ENCODE measurements at places on chromosomes 4 and X.

- H3K27me3 ChIP-seq = no peaks in the 10 kb centered on the region
- no peaks in the 10 kb centered on the region for H3K4me1 ChIP-seq
- DNase-seq = no peak
- no peaks in the 10 kb centered on the region for H3K36me3 ChIP-seq
- no peak overlapping the region for H3K27ac ChIP-seq
These were observed 8.9 kb upstream of the IRAK1 start for GRCh38 chrX:154028502-154029184.

DNA sequence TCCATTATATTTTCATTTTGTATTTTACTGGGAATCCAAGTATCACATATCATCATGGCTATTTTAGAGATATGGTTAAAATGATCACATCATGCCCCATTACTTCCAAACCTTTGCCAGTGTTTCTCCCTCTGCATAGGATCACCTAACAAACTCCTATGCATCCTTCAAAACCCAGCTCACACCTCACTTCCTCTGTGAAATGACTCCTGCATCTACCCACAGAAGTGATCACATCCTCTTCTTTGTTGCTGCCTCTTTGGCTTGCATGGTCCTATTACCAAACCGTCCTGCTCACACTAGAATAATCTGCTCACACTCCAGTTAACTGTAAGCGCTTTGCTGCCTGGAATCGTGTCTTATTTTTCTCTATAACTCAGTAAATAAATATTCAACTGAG lies 74.7 kb upstream of the C4orf50 start:
- no peaks in the 10 kb centered on the region for H3K4me1 ChIP-seq
- H3K4me3 ChIP-seq = no peak overlapping the region
- no peak for DNase-seq
- no peak overlapping the region for H3K27ac ChIP-seq
- no peaks in the 10 kb centered on the region for H3K27me3 ChIP-seq
- H3K36me3 ChIP-seq = no peaks in the 10 kb centered on the region

GRCh38 chr4:184287697-184288255 lies 70.1 kb upstream of the ENPP6 start:
- DNase-seq = peak; percentile 30
- no peak overlapping the region for H3K4me3 ChIP-seq
- peaks cover 36% of the 10 kb centered on the region for H3K4me1 ChIP-seq
- H3K27me3 ChIP-seq = no peaks in the 10 kb centered on the region
- H3K27ac ChIP-seq = no peak overlapping the region

DNA sequence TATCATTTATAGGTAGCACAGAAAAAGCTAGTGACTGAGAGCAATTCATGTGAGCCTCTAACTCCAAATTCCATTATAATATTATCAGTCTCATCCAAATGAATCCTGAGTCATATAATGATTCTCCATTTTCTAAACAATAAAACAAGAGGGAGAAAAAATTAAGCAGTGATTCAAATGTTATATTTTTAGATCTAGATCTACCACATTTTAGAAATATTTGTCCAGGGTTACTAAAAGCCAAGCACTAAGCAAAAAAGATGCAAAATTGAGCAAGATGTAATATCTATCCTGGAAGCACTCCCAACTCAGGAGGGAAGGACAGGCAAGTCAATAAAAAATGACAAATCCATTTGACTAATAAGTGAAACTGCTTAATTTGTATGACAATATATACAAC lies 172.8 kb downstream of the FBXW7 start:
- H3K4me3 ChIP-seq = no peak overlapping the region
- no peaks in the 10 kb centered on the region for H3K36me3 ChIP-seq
- peaks cover 9% of the 10 kb centered on the region for H3K4me1 ChIP-seq
- DNase-seq = no peak

DNA sequence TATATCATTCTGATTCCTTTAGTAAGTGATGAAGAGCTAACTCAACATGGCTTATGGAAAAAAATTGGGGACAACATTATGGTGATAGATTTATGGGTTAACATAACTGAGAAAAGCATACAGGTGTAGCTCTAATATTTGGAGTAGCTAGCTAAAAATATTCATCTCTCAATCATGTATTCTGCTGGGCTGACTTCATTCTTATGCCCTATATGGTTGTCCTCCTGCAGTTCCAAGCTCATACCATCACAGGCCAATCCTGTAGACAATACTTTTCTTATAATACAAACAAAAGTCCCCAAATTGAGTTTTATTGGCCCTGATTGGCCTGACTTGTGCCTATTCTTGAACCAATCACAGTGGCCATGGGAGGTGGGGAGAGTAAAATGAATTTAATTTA lies 6.7 kb upstream of the FAM241A start:
- no peak overlapping the region for H3K4me3 ChIP-seq
- H3K27ac ChIP-seq = no peak overlapping the region
- no peaks in the 10 kb centered on the region for H3K36me3 ChIP-seq
- H3K27me3 ChIP-seq = no peaks in the 10 kb centered on the region
- no peaks in the 10 kb centered on the region for H3K4me1 ChIP-seq

DNA sequence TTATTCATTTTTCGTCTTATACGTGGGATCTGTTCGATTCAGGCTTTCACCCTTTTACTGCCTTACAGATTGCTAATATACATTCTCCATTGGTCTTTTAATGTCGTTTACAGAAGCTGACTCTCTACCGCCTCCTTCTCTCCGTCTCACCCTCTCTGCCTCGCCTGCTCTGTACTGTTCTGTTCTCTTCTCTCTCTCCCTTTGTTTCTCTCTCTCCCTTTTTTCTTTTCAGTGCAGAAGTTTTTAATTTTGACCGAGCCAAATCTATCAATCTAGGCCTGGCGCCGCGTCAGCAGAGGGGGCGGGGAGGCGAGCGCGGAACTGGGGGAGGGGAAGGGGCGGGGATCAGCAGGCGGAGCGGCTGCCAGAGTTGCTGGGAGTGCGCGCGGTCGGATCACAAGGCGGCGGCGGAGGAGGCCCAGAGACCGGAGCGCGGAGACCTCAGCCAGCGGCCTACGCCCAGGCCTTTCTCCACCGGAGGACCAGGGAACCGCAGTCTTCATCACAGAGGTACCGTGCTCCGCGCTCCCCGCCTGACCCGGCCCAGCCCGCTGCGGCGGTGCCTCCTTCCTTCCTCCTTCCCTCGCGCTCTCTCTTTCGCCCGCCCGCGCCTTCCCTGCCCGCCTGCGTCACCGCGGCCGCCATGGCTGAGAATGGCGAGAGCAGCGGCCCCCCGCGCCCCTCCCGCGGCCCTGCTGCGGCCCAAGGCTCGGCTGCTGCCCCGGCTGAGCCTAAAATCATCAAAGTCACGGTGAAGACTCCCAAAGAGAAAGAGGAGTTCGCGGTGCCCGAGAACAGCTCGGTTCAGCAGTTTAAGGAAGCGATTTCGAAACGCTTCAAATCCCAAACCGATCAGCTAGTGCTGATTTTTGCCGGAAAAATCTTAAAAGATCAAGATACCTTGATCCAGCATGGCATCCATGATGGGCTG lies at the start of gene UBQLN2:
UBQLN2 (plus strand) TSS at position 397 of the 931 bp plus-strand sequence; CDS start at position 644, 247 bp downstream.
- H3K27ac ChIP-seq = peak within 1 kb of the TSS; percentile 92
- no peaks in the 10 kb centered on the region for H3K36me3 ChIP-seq
- H3K4me1 ChIP-seq = peaks cover 15% of the 10 kb centered on the region
- no peaks in the 10 kb centered on the region for H3K27me3 ChIP-seq
- DNase-seq = peak; percentile 82

GRCh38 chrX:23908219-23909004 lies 606 bp downstream of the CXorf58 start:
- H3K4me3 ChIP-seq = peak overlapping the region; percentile 48
- peaks cover 15% of the 10 kb centered on the region for H3K4me1 ChIP-seq
- no peaks in the 10 kb centered on the region for H3K27me3 ChIP-seq

- no peak overlapping the region for H3K27ac ChIP-seq
- H3K4me1 ChIP-seq = no peaks in the 10 kb centered on the region
- DNase-seq = peak; percentile 47
- H3K27me3 ChIP-seq = no peaks in the 10 kb centered on the region
These were observed 11.0 kb upstream of the EIF4E start for GRCh38 chr4:98939892-98940298.

DNA sequence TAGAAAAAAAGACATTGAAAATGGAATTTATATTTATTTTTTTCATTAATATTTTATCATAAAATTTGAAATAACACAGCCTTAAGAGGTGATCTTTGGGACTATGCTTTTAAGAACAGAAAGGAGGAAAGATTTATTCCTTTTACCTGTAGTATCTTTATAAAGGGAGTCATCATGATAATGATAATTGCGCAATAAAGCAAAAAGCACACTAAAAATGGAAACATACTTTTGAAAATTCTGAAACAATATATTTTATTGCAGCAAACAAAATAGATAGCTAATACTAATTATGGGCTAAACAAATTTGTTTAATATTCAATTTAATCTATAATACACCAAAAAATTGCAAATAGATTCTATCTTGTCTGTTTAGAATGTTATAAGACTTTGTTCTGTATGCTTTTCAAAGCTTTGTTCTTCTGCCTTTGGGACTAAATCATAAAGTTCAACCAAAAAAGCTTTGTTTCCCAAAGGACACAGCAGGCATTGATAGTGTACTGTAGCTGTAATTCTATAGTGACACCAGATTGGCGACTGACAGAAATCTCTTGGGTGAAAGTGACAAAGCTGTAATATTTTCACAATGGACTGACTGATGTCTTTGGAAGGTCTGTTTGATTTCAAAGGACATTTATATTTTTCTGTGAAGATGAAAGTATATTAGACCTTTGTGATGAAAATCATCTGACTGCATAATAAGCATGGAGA lies 2156.6 kb upstream of the TENM3 start:
- DNase-seq = no peak
- H3K4me3 ChIP-seq = no peak overlapping the region
- no peaks in the 10 kb centered on the region for H3K4me1 ChIP-seq
- no peaks in the 10 kb centered on the region for H3K27me3 ChIP-seq

- H3K36me3 ChIP-seq = no peaks in the 10 kb centered on the region
- H3K27me3 ChIP-seq = peaks cover 4% of the 10 kb centered on the region
- H3K27ac ChIP-seq = no peak overlapping the region
- H3K4me1 ChIP-seq = peaks cover 11% of the 10 kb centered on the region
- H3K4me3 ChIP-seq = no peak overlapping the region
These were observed 2.2 kb downstream of the NEXMIF start for GRCh38 chrX:74922922-74923543.

- no peak overlapping the region for H3K4me3 ChIP-seq
- no peak overlapping the region for H3K27ac ChIP-seq
- no peaks in the 10 kb centered on the region for H3K27me3 ChIP-seq
- no peaks in the 10 kb centered on the region for H3K4me1 ChIP-seq
- no peak for DNase-seq
These were observed 69.6 kb downstream of the ENPP6 start for GRCh38 chr4:184147858-184148737.

DNA sequence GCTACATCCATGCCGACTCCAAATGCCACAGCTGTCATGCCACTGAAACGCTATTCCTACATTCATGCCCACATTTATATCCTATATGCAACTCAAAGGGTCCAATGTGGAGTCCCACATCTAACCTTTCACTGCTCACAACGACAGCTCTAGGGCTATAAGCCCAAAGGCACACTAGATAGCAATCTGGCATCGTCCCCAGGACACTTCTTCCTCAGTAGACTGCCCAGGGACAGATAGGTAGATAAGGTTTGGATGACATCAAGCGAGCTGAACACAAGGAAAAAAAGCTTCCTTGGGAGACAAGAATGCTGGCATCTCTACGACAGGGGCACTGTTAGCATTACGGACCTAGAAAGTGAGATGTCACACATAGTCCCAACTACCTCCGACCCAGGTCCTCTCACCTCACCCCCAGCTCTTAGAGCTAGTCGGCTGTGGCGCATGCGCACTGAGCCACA lies 685 bp downstream of the RAB9B start:
- no peaks in the 10 kb centered on the region for H3K36me3 ChIP-seq
- peak; percentile 76 for DNase-seq
- H3K4me3 ChIP-seq = peak overlapping the region; percentile 71
- peaks cover 4% of the 10 kb centered on the region for H3K4me1 ChIP-seq

- H3K4me1 ChIP-seq = peaks cover 4% of the 10 kb centered on the region
- DNase-seq = peak; percentile 73
- no peaks in the 10 kb centered on the region for H3K36me3 ChIP-seq
- H3K27me3 ChIP-seq = no peaks in the 10 kb centered on the region
- peak overlapping the region; percentile 77 for H3K27ac ChIP-seq
These were observed 674 bp upstream of the DIAPH2 start for GRCh38 chrX:96683997-96684338.

DNA sequence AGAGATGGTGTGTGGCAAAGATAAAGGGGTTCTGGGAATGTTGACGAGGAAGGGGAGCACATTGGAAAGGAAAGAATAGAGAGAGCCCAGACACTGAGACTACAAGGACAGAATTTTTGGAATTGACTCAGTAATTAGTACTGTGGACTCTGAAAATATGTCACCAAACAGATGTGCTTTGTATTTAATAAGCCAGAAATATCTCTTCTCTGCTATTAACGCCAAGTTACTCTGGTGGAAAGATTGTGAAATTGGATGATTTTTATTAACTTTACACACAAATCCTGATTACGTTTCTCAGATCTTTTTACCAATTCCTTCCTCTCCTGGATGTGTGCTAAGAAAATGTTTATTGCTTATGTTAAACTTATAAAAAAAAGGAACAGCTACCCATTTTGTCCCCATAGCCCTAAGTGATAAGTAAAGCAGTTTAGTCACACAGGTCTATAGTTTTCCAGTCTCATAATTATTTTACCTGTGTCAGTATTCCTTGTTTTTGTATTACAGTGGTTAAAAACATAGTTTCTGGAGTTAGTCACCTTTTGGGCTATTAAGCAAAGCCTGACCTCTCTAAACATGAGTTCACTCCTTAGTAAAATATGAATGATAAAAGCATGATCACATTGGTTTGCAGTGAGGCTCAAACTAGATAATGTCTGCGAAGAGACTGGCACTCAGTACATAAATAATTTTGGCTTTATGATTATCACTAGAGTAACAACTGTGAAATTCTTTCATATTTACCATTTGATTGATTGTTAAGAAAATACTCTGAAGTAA lies 1068.3 kb downstream of the STIM2 start:
- H3K4me1 ChIP-seq = no peaks in the 10 kb centered on the region
- H3K27ac ChIP-seq = no peak overlapping the region
- no peaks in the 10 kb centered on the region for H3K27me3 ChIP-seq
- H3K36me3 ChIP-seq = no peaks in the 10 kb centered on the region
- no peak for DNase-seq

DNA sequence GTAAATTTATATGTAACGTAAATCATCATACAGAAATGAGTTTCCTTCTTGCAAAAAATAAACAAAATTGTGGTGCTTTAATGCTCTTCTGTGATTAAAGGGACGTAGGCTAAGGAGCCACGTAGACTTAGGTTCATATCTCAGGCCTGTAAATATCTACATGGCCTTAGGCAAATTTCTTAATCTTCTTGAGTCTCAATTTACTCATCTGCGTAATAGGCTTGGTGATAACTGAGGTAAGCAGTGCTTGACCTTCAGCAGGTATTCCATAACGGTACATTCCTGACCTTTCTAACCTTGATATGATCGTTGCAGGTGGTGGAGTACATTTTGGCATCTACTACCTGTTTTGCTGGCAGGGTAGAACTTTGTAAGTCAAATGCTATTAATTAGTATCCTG lies 65.2 kb upstream of the TLR3 start:
- no peak for DNase-seq
- H3K4me3 ChIP-seq = no peak overlapping the region
- no peaks in the 10 kb centered on the region for H3K36me3 ChIP-seq
- no peak overlapping the region for H3K27ac ChIP-seq
- H3K27me3 ChIP-seq = no peaks in the 10 kb centered on the region

GRCh38 chr4:155713911-155714310 lies 44.9 kb upstream of the GUCY1B1 start:
- no peak for DNase-seq
- H3K27ac ChIP-seq = no peak overlapping the region
- no peak overlapping the region for H3K4me3 ChIP-seq
- H3K27me3 ChIP-seq = no peaks in the 10 kb centered on the region
- H3K36me3 ChIP-seq = no peaks in the 10 kb centered on the region

- no peak for DNase-seq
- H3K4me3 ChIP-seq = no peak overlapping the region
- no peaks in the 10 kb centered on the region for H3K27me3 ChIP-seq
- no peak overlapping the region for H3K27ac ChIP-seq
These were observed 6.6 kb downstream of the NKX1-1 start for GRCh38 chr4:1399508-1400190.
